ENCODE measurements at places on chromosomes 4 and X.

GRCh38 chr4:2079006-2079405 lies 19.9 kb downstream of the NAT8L start:
- DNase-seq: peak; percentile 16

GRCh38 chr4:85571008-85571407 lies 96.1 kb downstream of the ARHGAP24 start:
- DNase-seq: no peak

DNA sequence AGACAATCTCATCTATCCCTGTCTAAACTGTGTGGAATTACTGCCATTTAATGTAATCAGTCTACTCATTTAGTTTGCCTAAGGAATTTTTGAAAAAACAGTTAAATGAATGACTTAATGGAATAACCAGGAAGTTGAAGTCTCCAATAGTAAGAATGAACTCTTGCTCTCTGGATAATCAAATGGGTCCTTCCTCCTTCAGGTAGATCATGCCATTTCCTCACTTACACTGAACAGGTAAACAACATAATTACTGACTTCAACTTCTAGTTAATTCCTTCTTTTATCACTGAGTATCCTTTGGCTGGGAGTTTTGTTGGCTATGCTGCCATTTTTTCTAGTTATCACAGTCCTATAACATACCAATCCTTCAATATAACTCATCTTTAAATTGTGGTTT lies 56.0 kb downstream of the ELOVL6 start:
- no peak for DNase-seq

DNA sequence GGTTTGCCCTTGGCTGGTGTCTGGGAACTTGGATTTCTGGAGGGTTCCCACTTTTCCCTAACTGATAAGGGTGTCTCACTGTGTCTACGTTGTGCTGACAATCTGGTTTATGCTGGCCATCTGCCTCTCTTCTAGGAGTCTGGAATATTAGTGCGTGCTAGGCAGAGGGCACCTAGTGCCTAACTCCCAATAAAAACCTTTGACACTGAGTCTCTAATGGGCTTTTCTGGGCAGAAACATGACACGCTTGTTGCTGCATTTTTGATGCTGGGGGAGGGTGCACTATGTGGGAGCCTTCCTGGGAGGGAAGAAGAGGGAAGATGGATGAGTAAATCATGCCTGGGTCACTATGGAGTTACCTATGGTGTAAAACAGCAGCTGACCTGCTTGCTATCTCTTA lies 16.3 kb upstream of the ZNF41 start:
- no peak for DNase-seq

GRCh38 chrX:646796-647195 lies 16.2 kb downstream of the SHOX start:
- DNase-seq: no peak

DNA sequence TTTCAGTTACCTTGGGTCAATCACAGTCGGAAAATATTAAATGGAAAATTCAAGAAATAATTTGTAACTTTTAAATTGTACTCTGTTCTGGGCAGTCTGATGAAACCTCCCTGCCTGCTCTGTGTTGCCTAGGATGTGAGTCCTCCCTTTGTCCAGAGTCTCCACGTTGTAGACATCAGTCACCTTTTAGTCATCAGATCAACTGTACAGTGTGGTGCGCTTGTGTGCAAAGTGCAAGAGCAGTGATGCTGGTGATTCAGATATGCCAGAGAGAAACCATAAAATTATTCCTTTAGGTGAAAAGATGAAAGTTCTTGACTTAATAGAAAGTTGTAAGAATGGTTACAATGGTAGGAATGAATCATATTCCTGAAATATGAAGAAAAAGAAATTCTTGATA lies 1.4 kb downstream of the SPATA4 start:
- no peak for DNase-seq

All from dorsolateral prefrontal cortex (tissue), 122 donors.